ENCODE measurements at places on chromosomes 5 and 9. TPM values are rescaled to one million over a fixed set of nuclear protein-coding genes. Genes with fewer than 3 reads are reported as not detected.

DNA sequence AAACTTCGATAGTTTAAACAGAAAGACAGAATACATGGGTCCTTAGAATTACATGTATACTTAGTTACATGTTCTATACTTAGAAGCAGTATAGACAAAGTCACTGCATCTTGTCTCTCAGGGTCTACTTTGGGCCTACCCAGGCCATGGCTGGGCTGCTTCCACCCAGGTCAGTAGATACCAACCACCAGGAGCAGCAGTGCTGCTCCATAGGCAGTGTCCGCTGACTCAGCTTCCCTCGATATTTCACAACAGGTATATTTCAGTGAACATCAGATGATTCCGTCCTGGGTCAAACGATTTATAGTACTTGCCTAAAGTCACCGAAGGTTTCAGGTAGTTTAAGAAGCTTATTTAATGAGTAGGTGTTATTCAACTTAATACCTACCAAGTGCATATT lies 18.0 kb downstream of the IARS1 start:
- DNase-seq: no peak
- H3K27me3 ChIP-seq: no peaks in the 10 kb centered on the region
- peaks cover 22% of the 10 kb centered on the region for H3K4me1 ChIP-seq
- H3K36me3 ChIP-seq: peaks cover 23% of the 10 kb centered on the region
- H3K4me3 ChIP-seq: no peak overlapping the region
- no peak overlapping the region for H3K27ac ChIP-seq

DNA sequence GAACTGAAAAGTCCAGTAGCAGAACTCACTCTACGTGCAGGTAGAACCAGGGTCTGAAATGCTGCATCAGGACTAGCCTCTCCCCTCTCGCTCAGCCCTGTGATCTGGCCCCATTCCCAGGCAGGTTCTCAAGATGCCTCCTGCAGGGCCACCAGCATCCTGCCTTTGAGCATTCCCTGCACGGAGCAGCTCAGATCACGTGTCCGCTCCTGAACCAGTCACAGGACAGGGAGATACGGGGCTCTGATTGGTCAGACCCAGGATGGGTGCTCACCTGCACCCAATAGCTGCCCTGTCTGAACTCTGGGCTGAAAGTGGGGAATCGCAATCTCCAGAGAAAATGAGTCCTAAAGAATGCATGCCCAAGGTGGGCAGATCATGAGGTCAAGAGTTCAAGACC lies 50.8 kb downstream of the NEURL1B start:
- no peak overlapping the region for H3K4me3 ChIP-seq
- H3K27me3 ChIP-seq: no peaks in the 10 kb centered on the region
- no peaks in the 10 kb centered on the region for H3K36me3 ChIP-seq
- no peak for DNase-seq
- H3K4me1 ChIP-seq: peaks cover 16% of the 10 kb centered on the region
- H3K27ac ChIP-seq: no peak overlapping the region

DNA sequence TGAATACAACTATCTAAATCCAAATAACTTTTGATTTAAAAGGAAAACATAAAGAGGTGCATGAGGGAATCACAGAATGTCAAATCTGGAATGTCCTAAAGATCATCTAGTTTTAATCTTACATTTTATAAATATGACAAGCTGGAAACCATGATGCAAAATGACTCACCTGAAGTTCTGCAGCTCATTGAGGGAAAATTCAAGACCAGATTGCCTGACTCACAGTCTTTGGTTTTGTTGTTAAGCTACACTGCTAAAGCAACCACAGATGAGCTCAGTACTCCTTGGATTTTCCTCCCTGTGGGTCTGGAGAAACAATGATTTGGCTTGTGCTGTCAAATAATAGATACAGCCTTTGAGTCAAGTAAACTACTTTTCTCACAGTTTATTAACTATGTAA lies 19.1 kb upstream of the EDIL3 start:
- no peaks in the 10 kb centered on the region for H3K4me1 ChIP-seq
- H3K36me3 ChIP-seq: no peaks in the 10 kb centered on the region
- H3K4me3 ChIP-seq: no peak overlapping the region
- no peak overlapping the region for H3K27ac ChIP-seq

DNA sequence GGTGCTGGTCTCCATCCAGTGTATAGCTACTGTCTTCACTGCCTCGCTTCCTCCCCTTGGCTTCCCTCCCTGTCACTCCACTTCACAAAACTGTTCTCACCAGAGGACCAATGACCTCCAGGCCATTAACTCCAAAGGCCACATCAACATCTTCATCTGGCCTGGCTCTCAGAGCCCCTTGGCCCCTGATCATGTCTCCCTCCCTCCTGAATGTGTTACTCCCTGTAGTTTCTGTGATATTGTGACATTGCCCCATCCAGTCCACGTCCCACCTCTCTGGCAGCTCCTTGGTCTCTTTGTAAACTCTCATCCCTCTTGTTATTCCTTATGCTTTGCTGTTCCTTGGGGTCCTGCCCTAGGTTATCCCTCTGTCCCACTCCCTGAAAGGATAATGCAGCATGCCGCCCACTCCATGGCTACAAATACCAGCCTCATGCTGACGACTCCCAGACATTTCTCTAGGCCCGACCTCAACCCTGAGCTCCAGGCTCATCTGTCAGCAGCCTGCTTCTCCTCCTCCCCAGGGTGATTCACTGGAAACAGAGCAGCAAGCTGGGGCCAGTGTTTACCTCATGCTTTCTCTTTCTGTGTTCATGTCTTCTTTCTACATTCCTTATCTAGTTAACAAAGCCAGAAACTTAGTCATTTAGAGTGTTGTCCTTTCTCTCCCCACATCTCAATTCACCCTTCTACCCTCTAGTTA lies 312.2 kb downstream of the SPOCK1 start:
- H3K36me3 ChIP-seq: no peaks in the 10 kb centered on the region
- no peak overlapping the region for H3K4me3 ChIP-seq
- H3K27me3 ChIP-seq: no peaks in the 10 kb centered on the region
- no peak overlapping the region for H3K27ac ChIP-seq

The SH3TC2 gene
- not detected for total RNA-seq

The ADAMTS12 gene
- total RNA-seq: not detected

The TCF7 gene
- 643 TPM for total RNA-seq

The IL5 gene
- total RNA-seq: not detected

The TMEM215 gene
- not detected for total RNA-seq

All from naive thymus-derived CD4-positive, alpha-beta T cell (primary cell).